ENCODE measurements at places on chromosomes 16 and 17.

DNA sequence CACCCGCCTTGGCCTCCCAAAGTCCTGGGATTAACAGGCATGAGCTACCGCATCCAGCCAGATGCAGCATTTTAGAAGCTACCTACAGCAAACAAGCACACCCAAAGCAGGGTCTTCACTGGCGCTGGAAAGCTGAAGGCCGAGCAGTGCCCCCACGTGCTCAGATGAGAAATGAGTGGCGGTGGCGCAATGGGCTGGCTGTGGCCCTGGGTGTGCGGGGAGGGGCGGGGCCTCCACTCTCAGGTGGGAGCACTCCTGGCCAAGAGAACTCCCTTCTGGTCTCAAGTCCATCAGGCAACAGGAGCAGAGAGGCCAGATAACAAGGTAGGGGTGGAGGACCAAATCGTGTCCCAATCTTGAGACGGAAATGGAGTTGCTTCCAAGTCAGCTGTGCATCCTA is 12.1 kb downstream of the TMEM11 start:
- no peak for DNase-seq

- DNase-seq = no peak
These were observed 2.4 kb downstream of the USH1G start for GRCh38 chr17:74920642-74921025.

- no peak for DNase-seq
These were observed 27.7 kb downstream of the SRL start for GRCh38 chr16:4214215-4214621.

- peak; percentile 9 for DNase-seq
These were observed 11.0 kb downstream of the ACSM3 start for GRCh38 chr16:20774703-20775362.
